Thyroid gland (tissue), 4 donors: ENCODE measurements at places on chromosomes 4 and X. TPM values are rescaled to one million over a fixed set of nuclear protein-coding genes. Genes with fewer than 3 reads are reported as not detected.

The G3BP2 gene
- total RNA-seq, result 149 TPM

GRCh38 chrX:40108959-40109287, 11.2 kb upstream of the BCOR start:
- DNase-seq, result peak; percentile 77

- DNase-seq, result no peak
Measured at GRCh38 chr4:17128268-17128667, 229.8 kb upstream of the LDB2 start.

- DNase-seq, result peak; percentile 4
Measured at GRCh38 chr4:78720994-78721677, 55.0 kb upstream of the BMP2K start.

The CTAG1B gene
- not detected for total RNA-seq
